Astrocyte of the spinal cord (primary cell): ENCODE measurements at places on chromosomes 7 and 10.

GRCh38 chr10:124252097-124252715 lies 158.8 kb upstream of the CHST15 start:
- no peak for DNase-seq

DNA sequence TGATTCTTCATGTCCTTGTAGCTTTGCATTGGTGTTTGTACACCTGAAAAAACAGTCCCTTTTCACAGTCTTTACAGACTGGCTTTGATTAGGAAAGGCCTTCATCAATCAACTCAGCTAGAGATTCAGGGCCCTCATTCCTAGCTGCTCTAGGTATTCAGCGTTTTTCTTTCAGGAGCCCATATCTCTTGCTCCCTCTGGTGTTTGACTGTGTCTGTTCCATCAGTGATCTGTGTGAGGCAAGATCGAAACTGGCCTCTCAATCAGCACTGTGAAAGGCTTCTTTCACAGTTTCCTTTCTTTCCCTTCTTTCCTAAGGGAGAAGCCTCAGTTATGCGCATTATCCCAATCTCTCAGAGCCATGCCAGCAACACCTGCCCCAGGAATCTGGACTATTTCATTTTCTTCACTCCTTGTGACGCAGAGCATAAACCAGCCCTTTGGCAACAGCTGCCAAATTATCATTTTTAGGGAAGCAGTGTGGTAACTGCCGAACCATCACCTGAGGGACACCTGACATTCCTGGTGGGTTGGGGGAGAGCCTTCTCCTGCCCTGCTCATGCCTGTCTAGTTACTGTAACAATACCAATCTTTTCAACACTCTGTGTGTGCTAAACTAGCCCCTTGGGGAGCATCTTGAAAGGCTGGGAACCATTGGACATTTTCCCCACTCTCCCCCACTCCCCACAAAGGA lies 75.7 kb upstream of the CCDC71L start:
- DNase-seq, result peak; percentile 76

- no peak for DNase-seq
Observed at GRCh38 chr7:130409067-130409711, 28.9 kb downstream of the CPA1 start.

DNA sequence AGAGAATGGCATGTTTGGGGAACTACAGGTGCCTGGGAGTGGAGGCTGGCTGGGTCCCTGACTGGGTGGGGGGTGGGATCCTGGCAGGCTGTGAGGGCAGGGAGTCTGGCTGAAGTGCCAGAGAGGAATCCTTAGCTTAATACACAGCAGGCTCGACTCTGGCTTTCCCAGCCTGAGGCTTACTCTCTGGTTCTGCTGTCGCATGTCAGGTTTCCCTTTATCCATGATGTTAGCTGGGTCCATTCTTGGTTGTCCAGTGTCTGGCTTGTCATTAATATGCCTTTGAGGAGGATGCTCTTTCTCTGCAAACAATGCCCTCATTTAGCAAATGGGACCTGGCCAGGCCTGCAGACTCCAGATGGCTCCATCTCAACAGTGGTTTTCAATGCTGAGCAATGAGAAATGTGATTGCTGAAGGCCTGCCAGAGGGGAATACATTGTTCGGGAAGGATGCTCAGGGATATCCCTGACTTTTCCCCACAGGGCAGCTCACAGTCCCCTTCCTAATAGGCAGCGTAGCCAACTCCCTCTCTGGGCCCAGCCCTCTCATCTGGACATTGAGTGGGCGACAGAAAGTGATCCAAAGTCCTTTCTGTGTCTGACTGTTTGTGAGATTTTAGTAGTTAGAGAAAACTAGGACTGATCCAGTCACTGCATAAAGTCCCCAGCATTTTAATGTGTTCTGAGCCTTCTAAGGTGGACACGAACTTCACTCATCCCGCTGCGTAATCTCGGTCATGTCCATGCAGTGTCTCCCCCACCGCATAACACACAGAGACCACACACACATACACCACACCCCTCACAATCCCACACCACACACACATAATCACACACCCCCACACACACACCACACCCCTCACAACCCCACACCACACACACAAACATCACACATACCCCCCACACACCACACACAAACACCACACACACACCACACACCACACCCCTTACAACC lies 124.9 kb downstream of the ANLN start:
- no peak for DNase-seq

GRCh38 chr10:126904818-126905701 lies at the start of gene DOCK1:
DOCK1 (plus strand) TSS chr10:126905428; CDS start chr10:126905518, 90 bp downstream.
- DNase-seq, result peak; percentile 69

DNA sequence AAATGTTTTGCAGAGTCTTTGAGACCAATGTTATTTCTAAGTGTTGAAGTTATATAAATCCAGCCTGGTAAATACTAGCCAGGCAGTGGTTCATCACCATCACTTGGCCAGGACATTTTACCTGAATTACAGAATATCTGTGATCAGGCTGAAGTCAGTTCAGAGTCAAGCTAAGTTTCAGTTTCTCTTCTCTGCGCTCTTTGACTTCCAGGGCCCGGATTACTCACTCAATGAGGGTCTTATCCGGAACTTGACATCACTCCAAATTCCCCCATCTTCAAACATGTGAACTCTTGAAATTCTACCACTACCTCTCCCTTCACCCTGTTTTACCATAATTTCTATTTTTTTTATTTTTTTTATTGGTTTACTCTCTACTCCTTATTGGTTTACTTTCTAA lies 36.6 kb upstream of the CCAR1 start:
- no peak for DNase-seq
